ENCODE measurements at places on chromosomes 1 and 21.

DNA sequence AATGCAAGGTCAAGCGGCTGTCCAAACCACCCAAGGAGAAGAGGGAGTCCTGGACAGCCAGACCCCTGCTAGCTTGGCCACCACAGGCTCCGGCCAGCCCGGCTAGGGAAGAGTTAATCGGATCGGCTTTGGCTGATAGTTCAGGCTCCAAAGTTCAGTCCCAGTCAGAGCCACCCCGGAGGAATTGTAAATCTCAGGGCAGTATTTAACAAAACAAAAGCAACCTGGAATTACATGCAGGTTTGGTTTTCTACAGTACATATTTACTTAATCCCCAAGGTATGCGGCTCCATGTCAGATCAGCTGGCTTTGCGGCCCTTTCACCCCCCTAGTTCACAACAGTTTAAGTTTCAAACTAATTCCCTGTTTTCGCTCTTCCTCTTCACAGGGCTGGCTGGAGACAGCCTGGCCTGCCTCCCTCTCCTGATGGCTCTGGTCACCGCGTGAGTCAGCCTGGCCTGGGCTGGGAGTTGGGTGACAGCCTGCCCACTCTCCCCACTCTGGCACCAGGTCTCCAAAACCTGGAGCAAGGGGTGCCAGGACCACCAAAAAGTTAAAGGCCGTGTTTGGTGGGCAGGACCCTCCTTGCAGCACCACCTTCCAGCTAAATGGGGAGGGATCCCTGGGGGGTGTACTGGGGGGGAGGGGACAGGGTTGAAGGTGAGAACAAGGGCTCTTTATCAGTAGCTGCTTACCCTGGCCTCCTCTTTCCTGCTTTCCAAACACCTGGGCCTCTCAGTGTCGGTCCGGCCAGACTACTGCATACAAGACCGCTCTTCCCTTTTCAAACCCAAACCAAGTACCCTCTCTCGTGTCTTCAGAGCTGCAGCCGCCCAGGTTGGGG lies 1.9 kb downstream of the DHRS3 start:
- DNase-seq: no peak

DNA sequence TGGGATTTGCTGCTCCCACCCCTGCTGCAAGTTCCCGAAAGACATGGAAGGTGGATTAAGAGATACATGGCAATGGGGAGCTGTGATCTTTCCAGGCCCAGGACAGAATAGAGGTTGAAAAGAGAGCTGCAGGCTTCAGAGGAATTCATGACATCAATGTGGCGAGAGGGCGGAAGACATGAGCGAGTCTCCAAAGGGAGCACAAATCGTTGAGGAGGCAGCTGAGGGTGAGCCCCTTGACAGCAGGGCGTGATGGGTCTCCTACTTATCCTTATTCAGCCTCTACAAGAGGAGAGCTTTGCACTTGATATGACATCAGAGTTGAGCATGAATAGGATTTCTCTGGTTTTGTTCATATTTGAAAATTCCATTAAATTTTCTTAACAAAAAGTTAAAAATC lies 45.5 kb upstream of the TACSTD2 start:
- DNase-seq: no peak

GRCh38 chr1:149965440-149965839 lies 28.8 kb upstream of the MTMR11 start:
- DNase-seq: no peak

GRCh38 chr1:118960567-118961136 lies 27.5 kb downstream of the TBX15 start:
- DNase-seq: no peak

DNA sequence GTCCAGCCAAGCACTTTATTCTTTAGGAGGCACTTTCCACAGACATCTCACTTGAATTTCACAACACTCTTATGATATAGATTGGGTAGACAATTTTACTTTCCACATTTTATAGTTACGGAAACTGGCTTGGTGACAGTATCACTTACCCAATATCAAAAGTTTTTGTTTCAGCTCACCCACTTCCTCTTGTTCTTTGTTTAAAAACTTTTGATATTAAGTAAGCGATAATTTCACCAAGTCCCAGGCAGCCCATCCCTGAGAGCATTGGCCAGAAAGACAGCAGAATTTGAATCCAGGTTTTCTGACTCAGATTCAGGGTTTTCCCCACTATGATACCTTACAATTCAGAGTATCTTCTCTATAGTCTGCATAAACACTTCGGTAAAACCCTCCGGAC lies 60.0 kb downstream of the LRIG2 start:
- DNase-seq: no peak

DNA sequence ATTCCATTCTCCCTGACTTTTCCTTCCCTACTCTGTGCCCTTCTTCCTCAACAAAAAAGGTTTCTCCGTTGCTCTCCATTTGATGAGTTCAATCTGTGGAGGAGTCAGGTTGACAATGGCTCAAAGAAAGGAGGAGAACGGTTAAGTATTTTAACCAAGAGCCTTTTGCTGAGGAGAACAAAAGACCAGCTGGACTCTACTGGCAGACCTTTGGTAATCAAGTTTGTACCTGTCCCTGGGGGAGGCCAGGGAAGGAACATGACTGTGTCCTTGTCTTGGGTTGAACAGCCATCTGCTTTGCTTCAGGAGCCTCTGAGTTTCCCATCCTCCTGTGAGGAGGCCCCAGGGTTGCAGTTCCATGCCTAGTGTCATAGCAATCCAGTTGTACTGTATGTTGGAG lies 29.9 kb downstream of the TTF2 start:
- no peak for DNase-seq

DNA sequence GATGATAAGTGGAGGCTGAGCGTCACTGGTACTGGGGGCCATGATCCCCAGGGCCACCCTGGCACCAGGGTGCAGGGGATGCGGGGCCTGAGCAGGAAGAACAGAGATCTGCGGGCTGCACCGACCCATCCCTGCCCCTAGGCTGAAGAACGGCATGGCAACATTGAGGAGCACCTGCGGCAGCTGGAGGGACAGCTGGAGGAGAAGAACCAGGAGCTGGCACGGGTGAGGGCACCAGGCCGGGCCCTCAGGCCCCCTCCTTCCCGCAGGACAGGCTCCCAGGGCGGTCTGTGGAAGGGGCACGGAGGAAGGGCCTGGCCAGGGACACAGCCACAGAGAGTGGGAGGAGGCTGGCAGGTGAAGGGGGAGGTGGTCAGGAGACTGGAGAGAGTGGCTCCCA lies 21.8 kb downstream of the PPFIA4 start:
- DNase-seq: no peak

DNA sequence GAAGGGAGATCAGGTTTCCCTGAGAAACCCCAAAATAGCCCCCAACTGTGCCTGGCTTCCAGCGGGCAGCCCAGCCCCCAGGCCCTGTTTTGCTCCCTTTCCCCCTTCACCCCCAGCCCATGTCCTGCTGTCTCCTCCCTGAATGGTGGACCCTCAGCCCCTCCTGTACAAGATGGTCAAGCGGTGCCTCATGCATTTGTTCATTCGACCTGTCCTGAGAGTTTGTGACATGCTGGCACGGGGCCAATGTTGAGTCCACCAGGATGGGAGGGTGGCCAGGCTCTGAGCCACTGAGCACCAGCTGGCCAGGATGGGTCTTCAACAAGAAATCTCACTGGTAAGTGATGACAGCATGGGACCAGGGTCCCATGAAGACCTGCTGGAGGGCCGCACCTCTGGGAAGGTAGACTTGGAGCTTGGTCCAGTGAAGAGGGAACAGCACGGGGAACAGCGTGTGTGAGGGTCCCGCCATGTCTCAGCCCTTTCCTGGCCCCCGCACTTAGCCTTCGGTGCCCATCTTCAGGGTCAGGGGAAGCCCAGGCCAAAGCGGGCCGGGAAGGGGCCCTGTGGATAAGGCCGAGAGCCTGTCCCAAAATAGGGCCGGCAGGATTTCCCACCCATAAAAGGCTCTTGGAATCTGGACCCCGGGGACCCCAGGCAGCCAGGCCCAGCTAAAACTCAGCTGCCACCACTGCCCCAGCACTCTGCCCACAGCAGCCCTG lies at the start of gene CALML6:
Gene CALML6, plus strand, starts transcription at position 290 of the 722 bp plus-strand sequence. Its CDS starts 21 bp downstream, at position 311.
- DNase-seq: no peak

- no peak for DNase-seq
Observed at GRCh38 chr1:198435056-198435455, 105.4 kb downstream of the ATP6V1G3 start.

DNA sequence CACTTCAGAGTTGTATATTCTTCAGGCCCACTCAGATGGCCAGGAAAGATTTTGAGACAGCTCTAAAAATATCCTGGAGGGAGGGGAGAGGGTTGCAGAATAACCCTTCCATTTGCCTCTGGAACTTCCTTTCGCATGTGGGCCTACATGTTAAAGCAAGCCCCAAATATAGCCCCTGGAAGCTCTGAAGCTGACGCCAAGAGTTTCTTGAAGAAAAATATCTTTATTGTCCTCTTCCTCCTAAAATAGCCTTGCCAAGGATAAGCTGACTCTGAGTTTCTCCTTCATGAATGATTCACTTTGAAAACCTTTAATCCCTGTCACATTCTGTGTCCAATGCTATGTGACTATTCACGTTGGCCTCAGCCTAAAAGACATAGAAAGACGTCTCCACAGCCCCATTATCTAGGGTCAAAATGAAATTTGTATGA lies 6.4 kb downstream of the C1orf116 start:
- DNase-seq: no peak

GRCh38 chr1:111906816-111907215 lies 82.7 kb downstream of the KCND3 start:
- DNase-seq: no peak

DNA sequence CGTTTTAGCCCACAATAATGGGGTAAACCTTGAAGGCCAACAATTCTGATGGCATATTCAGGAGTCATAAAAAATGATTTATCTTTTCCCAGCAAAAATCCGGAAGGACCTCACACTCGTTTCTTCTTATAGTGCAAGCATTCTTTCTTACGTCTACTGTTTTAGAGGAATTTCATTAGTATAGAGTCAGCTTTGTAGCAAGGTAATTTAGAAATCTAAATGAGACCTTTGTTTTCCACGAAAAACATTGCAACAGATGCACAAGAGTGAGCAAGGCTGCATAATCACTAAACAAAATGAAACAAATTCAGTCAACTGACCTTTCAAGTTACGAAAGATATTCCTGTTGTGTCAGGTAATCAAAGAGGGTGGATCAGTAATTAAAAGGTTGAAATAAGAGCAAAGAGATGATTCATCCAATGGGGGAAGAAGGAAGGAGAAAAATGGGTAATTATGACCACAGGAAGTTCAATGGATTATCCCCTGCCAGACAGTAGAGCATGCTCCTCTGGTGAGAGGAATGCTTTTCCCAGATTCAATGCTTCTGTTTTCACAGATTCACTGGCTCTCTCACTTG lies 560 bp upstream of the CSDE1 start:
- no peak for DNase-seq

- no peak for DNase-seq
Observed at GRCh38 chr1:16967095-16967575, 13.3 kb downstream of the MFAP2 start.

DNA sequence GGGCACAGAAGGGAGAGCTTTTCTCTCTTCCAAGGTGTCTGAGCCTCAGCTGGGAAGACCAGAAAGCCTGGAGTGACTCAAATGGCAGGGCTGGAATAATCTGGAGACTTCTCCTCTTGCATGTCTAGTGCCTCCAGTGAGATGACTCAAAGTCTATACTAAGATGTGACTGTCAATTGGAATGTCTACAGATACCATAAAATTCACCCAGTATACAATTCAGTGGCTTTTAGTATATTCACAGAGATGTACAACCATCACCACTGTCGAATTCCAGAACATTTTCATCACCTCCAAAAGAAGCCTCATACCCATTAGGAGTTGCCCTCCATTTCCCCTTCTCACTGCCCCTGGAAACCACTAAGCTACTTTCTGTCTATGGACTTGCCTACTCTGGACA lies 47.9 kb upstream of the CNN3 start:
- DNase-seq: no peak

GRCh38 chr1:222372221-222372620 lies 175.7 kb downstream of the HHIPL2 start:
- no peak for DNase-seq

GRCh38 chr1:228281631-228282328 lies 73.9 kb downstream of the OBSCN start:
- no peak for DNase-seq

GRCh38 chr1:104132382-104132973 lies 382.8 kb downstream of the AMY1C start:
- no peak for DNase-seq

GRCh38 chr1:113714606-113715269 lies 44.5 kb downstream of the PHTF1 start:
- no peak for DNase-seq

DNA sequence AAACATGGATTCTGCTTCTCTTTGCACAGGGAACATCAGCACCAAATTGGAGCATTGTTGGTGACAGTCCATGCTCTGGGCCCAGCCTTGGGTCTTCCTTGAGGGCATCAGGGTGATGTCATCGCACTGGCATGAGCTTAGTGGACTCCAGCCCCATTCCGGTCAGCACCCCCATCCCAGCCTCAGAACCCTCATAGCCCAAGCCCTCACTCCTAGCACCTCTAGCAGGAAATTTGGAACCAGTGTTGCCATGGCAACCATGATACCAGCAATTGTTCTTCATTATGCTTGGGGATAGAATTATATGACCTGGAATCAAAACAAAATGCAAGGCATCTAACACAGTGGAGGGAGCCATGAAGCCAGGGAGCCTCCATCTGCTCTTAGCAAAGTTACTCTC lies 83.1 kb downstream of the VWA5B1 start:
- DNase-seq: no peak

- DNase-seq: no peak
Observed at GRCh38 chr1:170699696-170700095, 35.8 kb downstream of the PRRX1 start.

- no peak for DNase-seq
Observed at GRCh38 chr1:43315963-43316737, 15.4 kb downstream of the TIE1 start.

DNA sequence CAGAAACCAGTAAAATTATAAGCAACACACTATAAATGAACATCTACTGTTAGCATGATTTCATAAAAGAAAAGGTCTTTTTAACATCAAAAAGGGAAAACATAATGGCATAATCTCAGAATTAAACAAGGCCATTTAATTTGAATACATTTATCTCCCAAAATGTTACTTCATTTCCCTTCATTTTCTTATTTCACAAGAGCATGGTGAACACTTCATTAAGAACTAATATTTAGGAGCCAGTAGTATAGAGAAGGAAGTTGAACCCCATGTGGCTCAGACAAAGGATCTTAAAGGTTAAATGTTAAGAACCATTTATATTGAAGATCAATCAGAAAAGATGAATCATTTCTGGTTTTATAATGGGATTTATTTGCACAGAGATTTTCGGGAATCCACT lies 981.7 kb downstream of the TTLL7 start:
- no peak for DNase-seq

- peak; percentile 27 for DNase-seq
Observed at GRCh38 chr1:39799770-39800470, 11.3 kb upstream of the BMP8B start.

DNA sequence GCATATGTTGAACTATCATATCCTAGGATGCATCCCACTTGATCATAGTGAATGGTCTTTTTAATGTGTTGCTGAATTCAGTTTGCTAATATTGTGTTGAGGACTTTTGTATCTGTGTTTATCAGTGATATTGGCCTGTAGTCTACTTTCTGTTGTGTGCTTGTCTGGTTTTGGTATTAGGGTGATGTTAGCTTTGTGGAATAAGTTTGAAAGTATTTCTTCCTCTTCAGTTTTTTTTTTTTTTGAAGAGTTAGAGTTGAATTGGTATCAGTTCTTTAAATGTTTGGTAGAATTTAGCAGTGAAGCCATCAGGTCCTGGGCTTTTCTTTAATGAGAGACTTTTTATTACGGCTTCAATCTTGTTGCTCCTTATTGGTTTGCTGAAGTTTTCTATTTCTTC lies 162.3 kb downstream of the VAV3 start:
- no peak for DNase-seq

GRCh38 chr1:159941141-159941540 lies 4.3 kb downstream of the IGSF9 start:
- no peak for DNase-seq

Measured in stimulated activated CD8-positive, alpha-beta memory T cell treated with anti-CD3 and anti-CD28 coated beads, Interleukin-7, amount 100 ng/mL, for 4 hours (primary cell).